ENCODE measurements at places on chromosomes 1 and 21.

- DNase-seq = no peak
Measured at GRCh38 chr1:228555074-228555994, 68.2 kb downstream of the RNF187 start.

GRCh38 chr1:226351709-226352108, 42.7 kb upstream of the LIN9 start:
- DNase-seq = no peak

DNA sequence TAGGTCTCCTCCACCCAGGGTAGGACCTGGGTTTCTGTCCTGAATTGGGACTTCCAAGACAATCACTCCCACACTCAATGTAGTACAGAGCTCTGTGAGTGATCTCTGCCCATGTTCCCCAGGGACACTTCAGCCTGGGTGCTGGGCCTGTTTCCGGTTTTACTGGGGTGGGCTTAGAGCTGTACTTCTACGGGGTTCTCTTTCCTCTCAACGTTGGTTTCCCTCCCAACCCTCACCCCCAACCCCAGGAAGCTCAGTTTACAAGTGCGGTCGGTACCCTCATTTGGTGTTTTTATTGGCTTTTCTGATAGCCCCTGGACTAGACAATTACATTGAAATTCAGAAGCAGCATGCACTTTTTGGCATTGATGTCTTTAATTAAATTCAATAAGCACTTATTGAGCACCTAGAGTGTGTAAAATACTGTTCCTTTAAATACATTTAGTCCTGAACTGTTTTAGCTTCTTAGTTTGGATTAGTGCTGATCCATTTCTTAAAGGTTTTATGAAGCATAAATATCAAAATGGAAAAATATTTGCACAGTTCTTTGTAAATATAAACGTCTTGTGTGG, 542 bp upstream of the XPR1 start:
- DNase-seq = no peak

GRCh38 chr1:2014741-2015735, 4.1 kb upstream of the GABRD start:
- DNase-seq = no peak

DNA sequence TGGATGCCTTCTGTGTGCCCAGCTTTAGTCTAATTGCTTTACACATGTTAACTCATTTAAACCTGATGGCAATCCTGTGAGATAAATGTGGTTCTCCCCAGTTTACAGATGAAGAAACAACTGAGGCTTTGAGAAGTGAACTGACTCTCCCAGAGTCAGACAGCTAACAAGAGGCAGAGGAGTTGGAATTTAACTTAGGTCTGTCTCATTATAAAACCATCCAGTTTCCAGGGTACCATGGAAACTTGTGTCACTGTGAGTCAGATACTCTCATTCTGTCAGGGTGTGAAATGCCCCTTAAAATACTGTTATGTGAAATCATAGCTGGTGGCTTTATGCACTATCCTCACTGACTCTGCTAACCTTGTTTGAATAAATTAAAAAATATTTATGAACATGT, 206.6 kb downstream of the PBX1 start:
- DNase-seq = no peak

- no peak for DNase-seq
Measured at GRCh38 chr1:3120140-3120539, 51.1 kb downstream of the PRDM16 start.

Measured in NCI-H2029 treated with DMSO at 0.1 percent for 48 hours (cell line).